Sciatic nerve (tissue), 2 donors: ENCODE measurements at places on chromosomes 5 and 9.

GRCh38 chr9:78296201-78296892, 578 bp upstream of the PSAT1 start:
- peak; percentile 63 for DNase-seq

- no peak for DNase-seq
These were observed 18.4 kb upstream of the ERAP2 start for GRCh38 chr5:96857924-96858323.

GRCh38 chr5:109922381-109922995, 232.8 kb downstream of the MAN2A1 start:
- no peak for DNase-seq

- no peak for DNase-seq
These were observed 20.9 kb upstream of the SLC31A2 start for GRCh38 chr9:113129884-113130283.

DNA sequence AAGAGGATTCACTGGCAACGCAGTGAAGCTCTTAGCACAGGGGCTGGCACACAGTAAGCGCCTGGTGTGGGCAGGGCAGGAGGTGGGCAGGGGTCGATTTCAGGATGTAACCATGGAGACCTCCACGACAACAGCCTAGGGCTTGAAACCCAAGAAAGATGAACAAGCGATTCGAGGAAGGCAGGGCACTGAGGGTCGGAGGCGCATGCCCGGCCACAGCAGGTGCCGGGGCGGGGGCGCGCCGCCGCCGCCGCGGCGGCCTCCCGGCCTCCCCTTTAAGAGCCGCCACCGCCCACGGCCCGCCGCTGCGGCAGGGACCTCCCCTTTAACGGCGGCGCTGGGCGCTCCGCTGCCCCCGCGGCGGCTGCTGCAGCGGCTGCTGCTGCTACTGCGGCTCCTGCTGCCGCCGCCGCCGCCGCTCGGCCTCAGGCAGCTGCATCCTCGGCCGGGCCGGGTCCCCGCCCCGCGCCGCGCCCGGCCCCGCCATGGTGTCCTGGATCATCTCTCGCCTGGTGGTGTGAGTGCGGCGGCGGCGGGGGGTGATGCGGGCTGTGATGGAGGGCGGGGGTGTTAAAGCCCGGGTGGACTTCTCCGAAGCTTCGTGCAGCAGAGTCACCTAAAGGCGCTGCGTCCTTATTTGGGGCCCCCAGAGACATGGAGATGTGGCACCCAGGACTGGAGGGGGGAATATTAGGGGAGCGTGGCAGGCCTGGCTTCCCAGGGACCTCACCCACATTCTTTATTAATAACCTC, at the start of gene REEP2:
TSS of gene REEP2 (plus strand) at position 334 of the 753 bp plus-strand sequence. CDS start at position 486, 152 bp downstream.
- DNase-seq = peak; percentile 62

DNA sequence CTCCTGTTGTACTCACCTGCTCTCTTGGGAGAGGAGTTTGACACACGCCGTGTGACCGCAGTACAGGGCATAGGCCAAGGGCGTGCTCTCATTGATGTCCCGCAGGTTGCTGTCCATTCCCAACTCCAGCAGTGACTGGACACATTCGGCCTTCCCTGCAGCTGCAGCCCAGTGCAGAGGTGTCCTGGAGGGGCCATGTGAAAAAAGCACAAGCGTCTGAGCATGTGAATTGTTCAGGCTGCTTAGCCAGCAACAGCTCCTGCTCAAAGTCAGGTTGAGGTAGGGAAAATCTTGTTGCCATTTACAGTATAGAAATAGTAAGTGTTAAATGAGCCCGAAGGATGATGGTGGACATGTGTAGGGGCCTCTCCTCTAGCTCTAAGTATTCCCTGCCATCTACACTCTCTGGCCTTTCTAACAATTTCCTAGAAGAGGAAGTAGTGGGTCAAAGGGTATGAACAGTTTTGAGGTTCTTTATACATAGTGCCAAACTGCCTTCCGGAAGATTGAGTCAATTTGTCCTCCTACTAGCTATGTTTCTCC, 116.5 kb downstream of the ANKRD55 start:
- no peak for DNase-seq

- no peak for DNase-seq
These were observed 11.2 kb upstream of the RIC1 start for GRCh38 chr9:5617749-5618148.

- no peak for DNase-seq
These were observed 97.3 kb downstream of the ZNF462 start for GRCh38 chr9:106960258-106960657.

DNA sequence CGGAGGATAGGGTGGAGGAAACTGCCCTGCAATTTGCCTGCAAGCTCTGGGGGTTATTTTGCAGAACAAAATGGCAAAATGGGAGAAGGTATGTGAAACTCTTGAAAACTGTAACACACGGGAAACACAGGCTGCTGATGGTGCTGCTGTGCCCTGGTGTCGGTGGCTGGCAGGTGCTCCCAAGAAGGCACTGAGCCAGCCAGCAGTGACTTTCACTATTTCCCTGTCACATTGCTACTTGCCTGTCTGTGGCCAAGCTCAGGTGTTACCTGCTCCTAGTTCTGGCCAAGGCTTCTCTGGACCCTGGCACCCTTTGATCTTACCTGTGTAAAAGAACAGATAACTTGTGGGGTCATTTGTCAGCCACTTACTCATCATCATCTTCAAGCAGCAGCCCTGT, 102.2 kb downstream of the CMYA5 start:
- DNase-seq = no peak

- DNase-seq = no peak
These were observed 67.0 kb upstream of the SIMC1 start for GRCh38 chr5:176171171-176171760.

- DNase-seq = no peak
These were observed 7.0 kb downstream of the FSTL4 start for GRCh38 chr5:133605323-133605722.

GRCh38 chr9:81999806-82000205, 11.2 kb downstream of the SPATA31D1 start:
- no peak for DNase-seq

GRCh38 chr5:116671211-116671736, 96.7 kb upstream of the SEMA6A start:
- no peak for DNase-seq

DNA sequence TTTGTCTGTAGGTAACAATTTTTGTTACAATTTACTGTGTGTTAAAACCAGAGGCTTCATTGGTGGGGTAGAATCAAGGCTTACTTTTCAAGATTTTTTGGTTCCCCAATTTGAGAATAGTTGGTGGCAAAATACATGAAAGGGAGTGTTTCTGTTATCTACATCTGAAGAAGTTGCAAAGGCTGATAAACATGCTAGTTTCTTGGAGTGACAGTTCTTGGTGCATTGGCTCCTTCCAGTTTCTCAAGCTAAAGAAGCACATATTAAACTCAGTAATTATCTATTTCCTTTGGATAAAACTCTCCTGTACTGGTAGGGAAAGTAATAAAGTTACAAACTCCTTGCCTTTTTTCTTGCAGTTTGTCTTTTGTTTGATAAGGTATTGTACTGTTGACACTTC, 5.9 kb downstream of the MACIR start:
- no peak for DNase-seq

- no peak for DNase-seq
These were observed 143.6 kb downstream of the MRPS30 start for GRCh38 chr5:44952376-44952775.

GRCh38 chr5:100161868-100162267, 373.3 kb upstream of the FAM174A start:
- no peak for DNase-seq

DNA sequence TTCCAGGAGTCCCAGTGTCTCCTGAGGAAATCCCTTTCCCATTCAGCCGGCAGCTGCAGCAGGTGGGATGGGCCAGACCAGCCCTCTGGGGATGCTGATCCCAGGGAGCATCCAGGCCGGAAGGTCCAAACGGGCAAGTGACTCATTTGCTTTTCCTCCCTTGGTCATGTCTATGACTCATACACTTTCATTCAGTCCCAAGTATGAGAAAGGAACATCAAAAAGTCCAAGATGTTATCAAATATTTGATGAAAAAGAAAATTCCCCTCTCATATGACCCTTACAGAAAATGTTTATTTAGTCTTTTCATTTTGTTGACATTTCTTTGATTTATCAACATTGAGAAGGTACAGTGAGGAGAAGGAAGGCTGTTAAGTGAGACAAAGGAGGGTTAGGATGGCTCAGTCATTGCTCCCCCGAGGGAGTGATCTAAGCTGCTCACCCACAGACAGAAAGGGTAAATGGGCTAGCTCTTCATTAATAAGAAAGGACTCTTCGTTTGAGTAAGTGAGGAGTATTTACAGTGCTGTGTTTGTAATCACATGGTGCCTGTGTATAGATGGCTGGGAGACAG, 117.6 kb upstream of the ANKRD55 start:
- peak; percentile 68 for DNase-seq

- DNase-seq = no peak
These were observed 586.2 kb downstream of the ZNF608 start for GRCh38 chr5:124160265-124160664.

- DNase-seq = no peak
These were observed 25.0 kb downstream of the LMNB1 start for GRCh38 chr5:126801992-126802294.

DNA sequence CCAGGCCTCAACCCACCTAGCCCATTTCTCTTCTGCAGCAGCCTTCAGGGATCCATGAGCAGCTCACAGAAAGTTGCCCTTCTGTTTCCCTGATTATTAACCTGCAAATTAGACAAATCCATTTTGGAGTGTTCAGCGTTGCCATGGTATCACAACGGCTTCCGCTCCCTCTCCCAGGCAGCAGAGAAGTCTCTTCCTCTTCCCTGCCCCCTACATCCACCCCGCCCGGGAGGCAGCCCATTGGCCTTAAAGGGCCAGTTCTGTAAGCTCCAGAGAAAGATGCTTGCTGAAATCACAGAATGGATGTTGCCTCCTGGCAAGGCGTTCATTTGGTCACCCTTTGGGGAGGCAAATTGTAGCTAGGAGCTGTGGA, 47.7 kb upstream of the BOD1 start:
- DNase-seq = no peak

DNA sequence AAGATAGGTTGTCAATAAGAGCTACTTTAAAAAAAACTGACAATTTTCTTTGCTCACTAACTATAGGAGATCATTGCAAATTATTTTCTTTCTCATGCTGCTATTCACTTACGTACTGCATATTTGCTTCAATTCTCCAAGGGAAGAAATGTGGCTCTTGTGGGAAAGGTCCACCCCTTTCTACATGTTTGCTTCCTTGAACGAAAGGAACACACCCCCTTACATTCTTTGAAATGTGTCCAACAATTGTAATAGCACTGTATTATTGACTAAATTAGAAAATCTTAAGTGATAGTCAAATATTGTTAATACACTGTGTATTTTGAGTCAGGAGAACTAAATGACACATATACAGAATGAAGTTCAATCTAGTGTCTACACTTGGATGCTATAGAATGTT, 5.2 kb downstream of the MEF2C start:
- DNase-seq = no peak

- DNase-seq = no peak
These were observed 5.9 kb downstream of the TEX10 start for GRCh38 chr9:100346836-100347235.

- DNase-seq = no peak
These were observed 59.6 kb downstream of the ATG10 start for GRCh38 chr5:82031220-82032119.

DNA sequence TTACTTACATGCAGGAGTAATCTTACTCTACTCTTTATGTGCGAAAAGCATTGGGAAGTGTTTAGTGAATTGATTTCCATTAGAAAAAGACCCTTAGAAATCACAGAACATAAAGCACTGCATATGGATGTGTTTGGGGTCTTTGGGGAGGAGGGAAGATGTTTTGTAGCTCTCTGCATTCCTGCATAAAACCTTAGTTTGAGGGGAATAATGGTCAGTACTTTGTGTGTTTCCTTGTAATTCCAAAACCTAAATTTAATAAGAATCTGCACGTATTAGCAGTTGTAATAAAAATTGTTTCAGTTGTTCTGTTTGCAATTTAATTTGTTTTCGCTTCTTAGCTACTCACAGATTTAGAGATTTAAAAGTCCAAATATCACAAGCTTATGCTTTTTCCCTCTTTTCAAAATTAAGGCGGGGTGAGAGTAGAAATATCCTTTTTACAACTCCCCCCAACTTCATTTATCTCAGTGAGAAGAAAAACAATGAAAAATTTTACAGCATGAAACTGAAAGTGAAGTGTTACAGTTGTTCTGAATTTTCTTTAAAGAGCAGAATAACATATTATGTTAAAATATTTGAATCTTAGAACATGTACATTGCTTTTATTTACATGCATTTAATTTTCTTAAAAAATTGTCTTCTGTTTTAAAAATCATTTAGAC, 143.8 kb downstream of the SMARCA2 start:
- no peak for DNase-seq

DNA sequence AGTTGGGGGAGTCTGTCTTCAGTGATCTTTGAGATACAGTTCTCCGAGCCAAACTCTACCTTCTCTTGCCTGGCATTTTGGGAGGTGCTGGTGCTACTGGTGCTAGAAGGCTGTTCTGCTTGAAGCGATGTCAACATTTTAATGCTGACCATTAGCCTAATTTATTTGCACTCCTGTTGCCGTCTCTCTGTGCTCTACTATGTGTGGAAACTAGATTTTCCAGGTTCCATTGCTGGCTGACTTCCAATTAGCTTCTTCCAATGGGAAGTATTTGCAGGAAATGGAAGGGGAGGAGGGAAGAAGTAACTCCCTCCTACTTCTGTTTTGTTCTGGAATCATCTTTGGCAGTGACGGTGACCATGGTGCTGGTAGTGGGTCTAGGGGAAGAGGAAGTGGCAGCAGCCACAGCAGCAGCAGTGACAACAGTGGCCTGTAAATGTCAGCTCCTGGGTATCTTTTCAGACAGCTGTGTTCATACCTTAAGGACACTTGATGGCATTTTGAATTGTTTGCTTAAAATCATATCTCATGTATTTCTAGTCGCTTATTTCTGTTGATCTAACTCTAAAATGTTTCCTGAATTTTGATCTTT, 7.9 kb downstream of the TXNDC8 start:
- no peak for DNase-seq

GRCh38 chr5:175551266-175551665, 72.9 kb downstream of the SFXN1 start:
- DNase-seq = no peak

GRCh38 chr5:166063261-166063660, 2228.2 kb upstream of the WWC1 start:
- DNase-seq = no peak

DNA sequence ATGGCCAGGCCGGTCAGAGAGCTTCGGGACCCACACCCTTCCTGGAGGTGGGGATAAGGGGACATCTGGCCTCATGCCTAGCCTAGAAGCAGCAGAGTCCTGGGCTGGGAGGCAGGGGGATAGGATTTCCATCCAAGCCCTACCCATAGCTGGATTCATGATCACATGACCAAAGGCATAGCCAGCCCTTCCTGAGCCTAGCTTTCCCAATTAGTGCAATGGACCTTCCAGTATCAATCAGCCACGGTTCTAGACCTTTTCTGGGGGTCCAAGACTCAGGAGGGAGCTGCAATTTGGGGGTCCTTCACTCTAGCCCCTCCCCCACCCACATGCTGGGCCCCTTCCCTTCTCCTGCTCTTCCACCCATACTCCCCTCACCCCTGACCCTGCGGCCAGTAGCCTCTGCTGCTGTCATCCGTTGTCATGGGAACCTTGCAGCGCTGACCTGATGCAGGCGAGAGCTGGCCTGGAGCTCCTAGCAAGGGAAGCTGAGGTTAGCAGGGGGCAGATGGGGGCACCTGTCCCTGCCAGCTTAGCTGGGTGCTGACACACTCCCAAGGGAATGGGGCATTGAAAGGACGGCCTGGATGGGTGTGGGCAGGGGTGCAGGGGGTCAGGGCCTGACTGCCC, 44.6 kb downstream of the CXXC5 start:
- no peak for DNase-seq

GRCh38 chr9:98900725-98901124, 43.0 kb upstream of the COL15A1 start:
- DNase-seq = no peak
